ENCODE measurements at places on chromosomes 11 and 22. TPM values are rescaled to one million over a fixed set of nuclear protein-coding genes. Genes with fewer than 3 reads are reported as not detected.

DNA sequence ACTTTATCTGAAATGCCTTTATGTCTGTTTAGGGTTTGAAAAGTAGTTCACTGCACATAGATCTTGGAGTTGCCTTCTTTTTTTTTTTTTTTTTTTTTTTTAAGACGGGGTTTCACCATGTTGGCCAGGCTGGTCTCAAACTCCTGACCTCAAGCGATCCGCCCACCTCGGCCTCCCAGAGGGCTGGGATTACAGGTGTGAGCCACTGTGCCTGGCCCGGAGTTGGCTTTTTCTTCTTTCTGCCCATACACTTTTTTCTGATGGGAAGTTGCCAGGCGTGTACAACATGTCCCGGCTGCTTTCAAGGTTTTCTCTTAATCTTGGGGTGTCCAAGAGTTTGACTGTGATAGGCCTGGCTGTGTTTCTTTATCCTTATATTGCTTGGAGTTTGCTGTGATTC, 12.9 kb upstream of the GNB1L start:
- H3K27me3 ChIP-seq = no peaks in the 10 kb centered on the region
- no peaks in the 10 kb centered on the region for H3K36me3 ChIP-seq
- no peak overlapping the region for H3K4me3 ChIP-seq

GRCh38 chr11:110376711-110377324, 52.9 kb upstream of the FDX1 start:
- no peaks in the 10 kb centered on the region for H3K36me3 ChIP-seq
- peak overlapping the region; percentile 35 for H3K4me3 ChIP-seq
- H3K27me3 ChIP-seq = no peaks in the 10 kb centered on the region

DNA sequence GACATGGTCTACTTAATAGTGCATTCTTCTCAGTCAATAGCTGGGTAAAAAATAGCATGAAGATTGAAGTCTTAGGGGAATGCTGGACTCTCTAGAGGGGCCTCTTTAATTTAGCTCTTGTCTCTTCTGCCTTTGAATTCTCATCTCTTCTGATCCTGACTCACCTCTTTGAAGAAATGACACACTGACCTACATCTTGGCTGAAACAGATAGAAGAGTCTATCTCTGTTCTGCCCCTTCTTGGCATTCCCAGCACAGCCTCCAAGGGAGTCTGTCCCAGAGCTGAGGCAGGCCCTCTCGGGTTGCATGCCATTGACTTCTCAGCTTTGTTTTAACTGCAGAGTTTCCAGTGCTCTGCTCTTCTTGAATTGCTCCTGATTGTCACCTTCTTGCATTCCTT, 55.7 kb downstream of the PTPRJ start:
- H3K4me1 ChIP-seq = peaks cover 23% of the 10 kb centered on the region
- H3K36me3 ChIP-seq = no peaks in the 10 kb centered on the region
- H3K4me3 ChIP-seq = no peak overlapping the region

DNA sequence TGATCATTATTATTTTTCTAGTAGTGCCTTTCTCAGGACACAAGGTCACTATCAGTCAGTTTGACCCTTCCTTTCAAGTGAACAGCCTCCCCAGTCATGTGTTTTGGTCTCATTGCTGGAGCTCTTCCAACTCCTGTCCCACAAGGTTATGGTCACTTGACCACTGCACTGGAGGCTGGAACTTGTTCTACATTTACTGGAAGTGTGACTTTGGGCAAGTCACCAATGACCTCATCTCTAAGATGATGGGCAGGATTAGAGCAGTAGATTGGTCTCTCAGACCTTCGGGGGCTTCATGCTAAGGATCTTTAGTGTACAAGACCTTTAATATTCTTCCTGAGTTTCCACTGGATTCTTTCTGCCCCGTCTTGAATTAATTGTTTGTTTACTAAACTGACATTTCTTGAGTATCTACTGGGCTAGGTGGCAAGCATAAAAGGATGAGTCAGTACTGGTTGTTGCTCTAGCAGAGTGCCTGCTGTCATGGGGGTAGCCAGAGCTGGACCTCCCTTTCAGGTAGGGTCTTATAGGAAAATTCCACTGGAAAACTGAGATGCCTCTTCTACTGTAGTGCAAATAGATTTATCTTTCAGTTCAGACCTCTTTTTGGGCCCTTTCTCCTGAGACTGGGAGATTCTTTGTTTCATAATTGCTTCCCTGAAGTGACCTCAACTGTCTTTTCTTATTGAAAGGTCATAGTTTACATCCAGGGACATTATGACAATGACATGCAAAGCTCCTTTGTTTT, 106.8 kb downstream of the GRAMD1B start:
- no peaks in the 10 kb centered on the region for H3K27me3 ChIP-seq
- no peak overlapping the region for H3K4me3 ChIP-seq
- DNase-seq = no peak
- no peak overlapping the region for H3K27ac ChIP-seq
- no peaks in the 10 kb centered on the region for H3K4me1 ChIP-seq
- H3K36me3 ChIP-seq = no peaks in the 10 kb centered on the region

GRCh38 chr11:42913731-42914130, 398.1 kb upstream of the API5 start:
- H3K36me3 ChIP-seq = no peaks in the 10 kb centered on the region
- no peak overlapping the region for H3K27ac ChIP-seq
- H3K4me3 ChIP-seq = no peak overlapping the region

DNA sequence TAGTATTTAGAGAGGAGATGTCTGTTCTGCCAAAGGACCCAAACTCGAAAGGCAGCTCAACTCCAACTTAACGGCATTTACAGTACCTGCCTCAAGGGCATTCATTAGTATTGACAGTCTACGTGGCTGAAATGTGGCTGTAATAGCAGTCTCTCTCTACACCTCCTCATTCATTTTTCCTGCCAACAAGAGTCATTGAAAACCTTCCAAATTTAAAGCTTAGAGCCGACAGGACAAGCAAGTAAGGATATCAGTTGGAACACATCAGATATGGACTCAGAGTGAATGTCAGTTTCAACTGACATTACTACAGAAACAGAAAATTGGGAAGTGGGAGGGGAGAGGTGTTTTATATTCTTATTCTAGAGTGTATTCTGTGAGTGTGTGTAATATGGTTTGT, 253.1 kb downstream of the CADM1 start:
- peaks cover 1% of the 10 kb centered on the region for H3K4me1 ChIP-seq
- H3K36me3 ChIP-seq = no peaks in the 10 kb centered on the region
- H3K27ac ChIP-seq = no peak overlapping the region
- H3K4me3 ChIP-seq = no peak overlapping the region

GRCh38 chr11:2381494-2382128, 4.5 kb downstream of the CD81 start:
- H3K27me3 ChIP-seq = no peaks in the 10 kb centered on the region
- no peak for DNase-seq
- peak overlapping the region; percentile 82 for H3K4me3 ChIP-seq
- peak overlapping the region; percentile 99 for H3K27ac ChIP-seq
- H3K4me1 ChIP-seq = peaks cover 90% of the 10 kb centered on the region

- H3K4me3 ChIP-seq = peak overlapping the region; percentile 95
- no peaks in the 10 kb centered on the region for H3K27me3 ChIP-seq
- DNase-seq = peak; percentile 69
These were observed 942 bp upstream of the RPS6KA4 start for GRCh38 chr11:64357904-64358535.

- H3K27me3 ChIP-seq = no peaks in the 10 kb centered on the region
- peak; percentile 81 for DNase-seq
- H3K36me3 ChIP-seq = no peaks in the 10 kb centered on the region
- H3K4me1 ChIP-seq = peaks cover 4% of the 10 kb centered on the region
- H3K4me3 ChIP-seq = no peak overlapping the region
These were observed 6.5 kb upstream of the CSTPP1 start for GRCh38 chr11:46930089-46930488.

DNA sequence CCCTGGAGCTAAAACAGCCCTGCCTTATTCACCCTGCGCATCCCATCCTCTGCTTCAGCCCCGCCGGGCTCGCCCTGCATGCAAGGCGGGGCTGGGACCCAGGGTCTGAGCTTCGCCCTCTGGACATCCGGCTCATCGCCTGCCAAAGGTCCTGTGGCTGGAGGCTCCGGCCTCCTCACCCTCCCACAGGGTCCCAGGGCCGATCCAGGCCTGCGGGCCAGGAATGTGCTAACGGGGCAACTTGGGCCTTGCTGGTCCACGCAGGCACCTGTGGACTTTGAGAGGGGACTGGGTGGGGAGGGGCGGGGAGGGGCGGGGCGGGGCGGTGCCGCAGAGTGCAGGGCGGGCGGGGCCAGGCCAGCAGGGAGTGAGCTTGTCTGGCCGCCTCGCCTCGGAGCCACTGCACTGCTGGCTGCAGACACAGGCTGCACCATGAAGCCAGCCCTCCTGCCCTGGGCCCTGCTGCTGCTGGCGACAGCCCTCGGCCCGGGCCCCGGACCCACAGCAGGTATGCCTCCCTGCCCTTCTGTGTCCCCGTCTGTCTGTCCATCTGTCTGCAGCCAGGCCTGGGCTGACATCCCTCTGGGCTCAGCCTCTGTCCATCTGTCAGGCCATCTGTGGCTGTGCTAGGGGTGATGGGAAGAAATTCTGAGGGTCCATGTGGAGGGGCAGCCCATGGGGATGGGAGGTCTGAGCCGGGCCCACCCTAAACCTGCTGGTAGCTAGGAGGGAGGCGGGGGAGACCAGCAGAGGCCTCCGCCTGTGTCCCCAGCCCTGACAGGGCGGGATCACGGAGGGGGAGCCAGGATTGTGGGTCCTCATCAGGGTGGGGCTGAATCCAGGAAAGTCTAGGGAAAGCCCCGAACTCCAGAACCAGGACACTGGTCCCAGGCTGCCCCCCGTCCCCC, at the start of gene SUSD2:
SUSD2 (plus strand) TSS at position 400 of the 908 bp plus-strand sequence; CDS start at position 433, 33 bp downstream.
- H3K27me3 ChIP-seq = no peaks in the 10 kb centered on the region
- H3K36me3 ChIP-seq = peaks cover 36% of the 10 kb centered on the region
- H3K4me3 ChIP-seq = peak within 1 kb of the TSS; percentile 16
- DNase-seq = peak; percentile 61
- peak within 1 kb of the TSS; percentile 31 for H3K27ac ChIP-seq

DNA sequence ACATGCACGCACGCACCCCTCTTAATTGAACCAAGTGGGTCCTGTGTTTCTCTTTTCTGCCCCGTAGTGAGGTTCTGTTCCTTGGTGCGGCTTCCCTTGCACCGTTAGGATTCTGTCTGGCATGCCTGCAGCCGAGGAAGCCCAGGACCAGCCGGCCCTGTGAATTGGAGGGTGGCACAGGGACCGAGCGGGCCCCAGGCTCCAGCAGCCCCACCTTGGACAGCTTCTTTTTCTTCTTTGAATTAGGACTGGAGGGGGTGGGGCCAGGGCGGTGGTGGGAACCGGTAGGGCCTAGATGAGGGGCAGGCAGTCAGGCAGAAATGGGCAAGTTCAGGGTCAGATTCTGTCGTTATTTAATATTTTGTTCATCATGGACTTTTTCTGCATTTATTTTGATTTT, 94.7 kb downstream of the MPPED1 start:
- H3K27ac ChIP-seq = no peak overlapping the region
- no peak for DNase-seq
- no peaks in the 10 kb centered on the region for H3K4me1 ChIP-seq
- no peak overlapping the region for H3K4me3 ChIP-seq
- H3K27me3 ChIP-seq = peaks cover 11% of the 10 kb centered on the region

GRCh38 chr11:131748151-131749050, 378.0 kb downstream of the NTM start:
- DNase-seq = peak; percentile 48
- no peaks in the 10 kb centered on the region for H3K36me3 ChIP-seq
- no peak overlapping the region for H3K27ac ChIP-seq
- no peak overlapping the region for H3K4me3 ChIP-seq

The TMEM191C gene
- polyA plus RNA-seq = 1.8 TPM

The ART5 gene
- not detected for polyA plus RNA-seq

The KDM4E gene
- polyA plus RNA-seq = not detected

The SLC22A8 gene
- not detected for polyA plus RNA-seq

The KRTAP5-10 gene
- polyA plus RNA-seq = not detected

The RAB6A gene
- 49.3 TPM for polyA plus RNA-seq

The DCHS1 gene
- polyA plus RNA-seq = 0.76 TPM

The ACR gene
- polyA plus RNA-seq = not detected

Data from stomach (tissue), 19 donors.